ENCODE measurements at places on chromosomes 5 and 9.

- DNase-seq = no peak
Observed at GRCh38 chr9:29778281-29778849, 2205.1 kb upstream of the C9orf72 start.

DNA sequence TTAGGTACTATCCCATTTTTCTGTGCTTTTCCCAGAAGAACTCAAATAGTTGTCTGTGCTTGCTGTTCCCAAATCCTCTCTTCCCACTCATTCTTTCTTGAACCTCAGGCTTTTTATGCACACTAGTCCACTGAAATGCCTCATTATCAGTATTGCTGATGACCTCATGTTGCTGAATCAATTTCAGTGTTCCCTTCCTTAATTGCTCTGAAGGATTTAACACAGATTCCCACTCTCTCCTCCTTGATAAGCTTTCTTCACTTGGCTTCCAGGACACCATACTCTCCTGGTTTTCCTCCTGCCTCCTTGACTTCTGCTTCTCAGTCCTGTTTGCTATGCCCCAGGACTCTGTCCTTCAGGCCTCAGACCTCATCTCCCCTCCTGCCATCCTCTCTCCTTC is 298.5 kb downstream of the ARHGAP26 start:
- no peak for DNase-seq

GRCh38 chr5:108760512-108760911 is 12.8 kb downstream of the FER start:
- no peak for DNase-seq

DNA sequence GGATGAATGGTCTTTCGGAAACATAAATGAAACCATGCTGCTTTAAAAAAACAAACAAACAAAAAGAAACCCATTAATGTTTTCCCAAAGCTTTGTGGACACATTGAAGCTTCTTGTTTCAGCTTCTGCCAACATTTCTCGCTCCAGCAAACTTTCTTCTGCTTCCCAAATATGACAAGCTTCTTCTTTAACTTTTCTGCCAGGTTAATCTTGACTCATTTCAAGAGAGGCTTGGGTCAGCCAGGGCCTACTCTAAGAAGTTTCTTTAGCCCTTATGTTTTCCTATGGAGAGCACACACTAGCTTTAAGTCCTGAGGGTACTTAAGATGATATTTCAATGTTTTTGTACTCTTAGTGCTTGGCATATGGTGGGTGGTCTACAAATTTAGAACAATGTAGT is 6.1 kb downstream of the ANXA1 start:
- DNase-seq = no peak

GRCh38 chr9:81819155-81819554 is 109.1 kb upstream of the SPATA31D4 start:
- DNase-seq = no peak

- DNase-seq = peak; percentile 52
Observed at GRCh38 chr9:137458194-137459151, 661 bp downstream of the NSMF start.

GRCh38 chr5:71843111-71843510 is 124.0 kb downstream of the CARTPT start:
- no peak for DNase-seq

DNA sequence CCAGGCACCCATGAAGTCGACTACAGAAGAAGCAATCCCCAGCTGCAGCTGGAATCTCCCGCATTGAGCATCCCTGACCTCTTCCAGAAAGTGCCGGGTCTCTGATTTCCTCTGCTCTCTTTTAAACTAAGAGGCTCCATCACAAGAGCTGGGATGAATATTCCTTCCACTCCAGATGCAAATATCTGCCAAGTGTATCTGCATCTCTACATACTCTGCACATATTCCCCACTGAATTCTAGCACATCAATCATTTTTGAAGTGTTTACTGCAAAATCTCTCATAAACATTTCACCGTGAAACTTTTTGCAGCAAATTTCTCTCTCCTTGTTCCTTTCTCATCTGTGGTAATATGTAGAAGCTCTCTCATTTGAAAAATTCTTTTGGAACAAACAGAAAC is 161.5 kb downstream of the GABRB2 start:
- no peak for DNase-seq

- no peak for DNase-seq
Observed at GRCh38 chr5:135315386-135315785, 83.6 kb downstream of the MACROH2A1 start.

DNA sequence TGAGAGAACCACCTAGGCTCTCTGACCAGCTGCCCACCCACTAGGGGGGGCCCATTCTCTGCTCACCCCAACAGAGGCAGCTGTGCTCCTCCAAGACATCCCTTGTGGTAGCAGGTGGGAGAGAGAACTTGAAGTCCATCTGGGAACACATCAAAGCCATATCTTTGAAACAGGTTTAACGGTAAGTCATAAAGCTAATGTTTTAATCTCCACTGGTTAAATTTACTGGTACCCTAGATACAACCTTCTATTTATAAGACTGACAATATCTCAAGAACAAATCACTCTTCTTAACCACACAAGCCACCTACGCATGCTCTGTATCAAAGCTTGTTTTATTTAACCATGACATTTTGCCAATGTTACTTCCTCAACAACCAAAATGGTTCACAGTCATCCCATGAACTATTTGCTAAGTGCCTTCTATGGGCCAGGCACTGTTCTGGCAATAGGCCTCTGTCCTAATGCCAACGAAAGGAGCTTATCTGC is 20.4 kb downstream of the AUH start:
- no peak for DNase-seq

GRCh38 chr9:125374443-125375309 is 113.0 kb downstream of the GAPVD1 start:
- peak; percentile 63 for DNase-seq

DNA sequence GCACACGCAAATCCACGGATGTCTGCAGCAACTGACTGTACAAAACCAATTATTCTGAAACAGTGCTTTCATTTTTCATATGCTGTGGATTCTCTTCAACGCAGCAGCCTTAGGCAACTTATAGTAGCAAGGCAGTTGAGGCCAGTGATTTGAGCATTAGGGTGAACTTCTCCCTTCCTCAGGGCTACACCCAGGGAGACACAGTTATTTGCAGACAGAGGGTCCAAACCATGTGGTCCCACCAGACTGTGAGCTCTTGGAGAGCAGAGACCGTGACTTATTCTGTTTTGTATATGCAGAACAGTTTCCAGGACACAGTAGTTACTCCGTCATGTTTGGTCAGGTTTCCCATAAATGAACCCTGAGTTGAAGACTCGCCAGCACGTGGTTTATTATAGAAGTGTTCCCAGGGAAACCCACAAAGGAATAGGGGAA is 19.0 kb upstream of the WHRN start:
- DNase-seq = no peak

- no peak for DNase-seq
Observed at GRCh38 chr5:35066260-35066795, 18.6 kb upstream of the AGXT2 start.

DNA sequence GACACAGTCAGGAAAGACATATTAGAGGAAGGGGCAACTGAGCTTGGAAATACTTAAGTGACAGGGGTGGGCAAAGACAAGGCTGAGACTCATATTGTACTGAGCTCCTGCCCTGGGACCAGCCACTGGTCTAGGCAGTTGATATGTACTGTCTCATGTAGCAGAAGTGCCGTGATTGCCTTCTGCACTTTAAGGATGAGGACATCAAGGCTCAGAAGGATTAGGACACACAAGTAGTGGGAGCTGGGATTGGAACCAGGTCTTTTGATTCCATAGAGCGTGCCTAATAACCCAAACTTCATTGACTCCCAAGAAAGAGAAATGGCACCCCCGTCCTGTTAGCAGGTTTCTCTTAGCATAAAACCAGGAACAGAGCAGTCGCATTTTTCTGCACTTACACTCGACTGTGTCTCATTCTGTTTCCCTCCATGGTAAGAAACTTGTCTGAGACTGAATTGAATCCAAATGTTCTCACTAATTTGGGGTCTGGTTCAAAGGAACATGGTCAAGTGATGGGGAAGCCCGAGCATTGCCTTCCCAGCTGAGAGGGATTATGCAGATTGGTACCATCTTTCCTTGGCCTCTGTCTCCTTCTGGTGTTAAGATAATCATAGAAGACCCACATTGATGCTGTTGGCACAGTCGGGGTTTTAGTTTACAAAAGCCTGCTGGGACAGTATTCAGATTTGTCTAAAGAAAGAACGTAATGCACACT is 70.4 kb downstream of the ANGPTL2 start:
- DNase-seq = no peak

DNA sequence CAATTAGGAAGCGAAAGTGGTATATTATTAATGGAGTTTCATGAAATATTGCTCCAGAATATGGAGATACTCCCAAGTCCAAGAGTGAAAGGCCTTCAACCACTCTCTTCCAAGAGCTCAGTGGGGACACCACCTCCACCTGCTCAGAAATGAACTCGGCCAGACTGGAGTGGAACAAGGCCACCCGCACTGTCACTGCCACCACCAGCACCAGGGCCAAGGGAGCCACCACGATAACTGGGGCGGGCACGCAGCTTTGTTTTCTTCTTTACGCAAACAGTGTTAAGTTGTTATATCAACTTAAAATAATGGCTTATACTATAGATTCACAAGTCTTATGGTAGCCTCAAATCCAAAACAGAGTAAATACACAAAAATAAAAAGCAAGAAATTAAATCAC is 204.1 kb downstream of the TRPM3 start:
- no peak for DNase-seq

DNA sequence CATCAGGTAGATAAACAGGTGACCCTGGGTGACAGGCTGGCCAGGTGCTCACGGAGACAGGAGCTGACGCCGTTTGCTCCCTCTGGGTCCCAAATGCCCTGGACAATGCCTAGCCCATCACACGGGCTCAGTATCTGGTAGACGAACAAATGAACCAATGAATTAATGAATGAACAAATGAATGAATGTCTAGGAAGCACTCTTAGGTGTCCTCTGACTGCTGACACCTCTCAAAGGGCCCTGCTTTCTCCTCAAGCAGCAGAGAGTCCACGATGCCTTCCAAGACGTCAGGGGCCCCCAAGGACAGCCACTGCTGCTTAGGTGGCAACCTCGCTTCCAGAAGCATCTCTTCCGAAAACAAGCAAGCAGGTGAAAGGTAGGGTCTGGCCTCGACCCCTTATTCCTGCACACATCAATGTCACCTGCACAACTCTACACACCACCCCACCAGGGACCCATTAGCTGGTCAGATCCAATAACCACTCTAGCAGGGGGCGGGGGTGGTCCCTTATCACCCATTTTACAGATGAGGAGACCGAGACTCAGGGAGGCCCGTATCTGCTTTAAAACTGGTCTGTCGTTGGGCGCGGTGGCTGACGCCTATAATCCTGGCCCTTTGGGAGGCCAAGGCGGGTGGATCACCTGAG is 45.2 kb downstream of the VAV2 start:
- no peak for DNase-seq

GRCh38 chr5:168801567-168801966 is 222.4 kb upstream of the PANK3 start:
- no peak for DNase-seq

DNA sequence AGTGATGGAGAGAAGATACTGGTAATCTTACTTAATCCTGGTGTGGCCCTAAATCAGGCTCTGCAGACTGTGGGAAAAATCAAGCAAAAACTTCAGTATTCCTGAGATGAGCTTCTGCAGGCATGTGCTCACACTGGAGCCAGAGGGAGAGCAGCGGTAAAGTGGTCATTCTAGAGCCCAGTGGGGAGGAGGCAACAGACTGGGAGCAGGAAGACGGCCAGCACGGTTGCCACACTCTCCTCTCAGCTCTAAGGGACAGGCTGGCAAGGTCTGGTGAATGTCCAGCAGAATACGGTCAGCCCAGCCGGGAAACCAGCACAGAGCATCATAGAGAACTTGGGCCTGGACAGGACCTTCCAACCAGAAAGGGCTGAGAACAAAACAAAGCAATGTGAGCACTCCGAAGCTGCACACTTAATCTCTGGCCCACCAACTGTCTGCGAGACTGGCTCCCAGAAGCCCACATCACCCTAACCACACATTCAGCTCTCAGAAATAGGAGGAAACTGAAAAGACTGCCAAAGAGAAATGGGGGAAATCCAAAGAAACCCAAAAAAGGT is 30.3 kb downstream of the MED27 start:
- no peak for DNase-seq
